Articular chondrocyte of knee joint (primary cell): ENCODE measurements at places on chromosomes 3 and 15. TPM values are rescaled to one million over a fixed set of nuclear protein-coding genes. Genes with fewer than 3 reads are reported as not detected.

The RAD54L2 gene
- total RNA-seq: 22.9 and 25.7 TPM in 2 replicates

The ADIPOQ gene
- under 0.01 TPM in 1 of 2 replicates, not detected in the other for total RNA-seq

The FES gene
- 26.1 and 27.6 TPM in 2 replicates for total RNA-seq

The ZNF502 gene
- 5.0 and 8.2 TPM in 2 replicates for total RNA-seq

The FGF7 gene
- total RNA-seq: 180 and 233 TPM in 2 replicates

The BNC1 gene
- 6.1 and 7.0 TPM in 2 replicates for total RNA-seq

The SEMA6D gene
- total RNA-seq: 10.5 and 11.1 TPM in 2 replicates

The FHIT gene
- 3.7 and 5.4 TPM in 2 replicates for total RNA-seq

The PSMD2 gene
- total RNA-seq: 218 and 257 TPM in 2 replicates

The ATR gene
- 26.8 and 35.0 TPM in 2 replicates for total RNA-seq

The ATP13A5 gene
- total RNA-seq: not detected in 2 replicates

The DIPK2A gene
- total RNA-seq: 20.2 and 23.5 TPM in 2 replicates

The SLC27A2 gene
- under 0.01 and 0.11 TPM in 2 replicates for total RNA-seq

The XCR1 gene
- total RNA-seq: not detected in 2 replicates

The ARRDC4 gene
- 7.7 and 15.1 TPM in 2 replicates for total RNA-seq

The ELL3 gene
- 3.1 and 6.6 TPM in 2 replicates for total RNA-seq

The FOXL2NB gene
- 0.13 and 0.22 TPM in 2 replicates for total RNA-seq

The TUBGCP5 gene
- 27.6 and 31.4 TPM in 2 replicates for total RNA-seq

The SLC9C1 gene
- under 0.01 TPM in 1 of 2 replicates, not detected in the other for total RNA-seq

The CD86 gene
- total RNA-seq: not detected in 2 replicates
